NCI-H2081 treated with DMSO at 0.1 percent for 48 hours (cell line): ENCODE measurements at places on chromosomes 3 and 15.

DNA sequence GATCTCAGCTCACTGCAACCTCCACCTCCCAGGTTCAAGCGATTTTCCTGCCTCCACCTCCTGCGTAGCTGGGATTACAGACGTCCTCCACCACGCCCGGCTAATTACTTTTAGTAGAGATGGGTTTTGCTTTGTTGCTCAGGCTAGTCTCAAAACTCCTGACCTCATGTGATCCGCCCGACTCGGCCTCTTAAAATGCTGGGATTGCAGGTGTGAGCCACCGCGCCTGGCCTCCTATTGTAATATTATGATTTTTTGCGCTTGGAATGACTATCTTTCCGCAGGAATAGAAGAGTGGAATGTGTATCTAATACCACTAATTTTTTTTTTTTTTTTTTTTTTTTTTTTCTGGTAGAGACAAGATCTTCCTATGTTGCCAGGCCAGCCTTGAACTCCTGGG, 1.8 kb downstream of the ARL8B start:
- DNase-seq, result no peak

GRCh38 chr15:91508633-91509032, 344.9 kb upstream of the SLCO3A1 start:
- DNase-seq, result no peak

DNA sequence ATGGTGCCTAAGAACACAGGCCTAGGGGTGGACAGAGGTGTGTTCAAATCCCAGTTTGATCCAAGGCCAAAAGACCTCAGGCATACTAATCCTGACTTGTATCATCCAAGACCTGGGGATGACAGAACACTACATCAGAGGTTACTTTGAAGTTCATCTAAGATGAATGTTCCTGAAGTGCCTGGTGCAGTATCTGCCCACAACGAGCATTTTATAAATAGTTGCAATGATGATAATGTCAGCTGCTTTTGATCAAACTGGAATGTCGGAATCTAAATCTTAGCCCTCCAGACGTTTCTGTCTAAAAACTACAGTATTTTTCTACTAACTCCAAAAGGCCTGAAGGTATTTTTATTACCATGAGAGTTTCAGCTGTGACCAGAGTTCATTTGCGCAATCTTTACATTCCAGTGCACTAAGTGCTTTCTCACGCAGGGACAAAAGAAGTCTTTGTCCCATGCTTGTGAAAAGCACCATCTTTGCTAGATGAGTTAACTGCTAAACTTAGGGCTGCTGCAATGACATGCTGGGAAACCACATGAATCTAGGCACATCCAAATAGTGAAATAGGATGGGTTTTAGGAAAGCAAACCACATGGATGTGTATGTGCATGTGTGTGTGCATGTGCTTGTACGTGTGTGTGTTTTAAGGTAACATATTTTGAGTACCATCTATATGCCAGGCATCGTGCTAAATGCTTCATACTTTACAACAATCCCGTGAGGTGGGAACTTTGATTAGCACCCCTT, 18.1 kb downstream of the ANXA2 start:
- DNase-seq, result no peak

DNA sequence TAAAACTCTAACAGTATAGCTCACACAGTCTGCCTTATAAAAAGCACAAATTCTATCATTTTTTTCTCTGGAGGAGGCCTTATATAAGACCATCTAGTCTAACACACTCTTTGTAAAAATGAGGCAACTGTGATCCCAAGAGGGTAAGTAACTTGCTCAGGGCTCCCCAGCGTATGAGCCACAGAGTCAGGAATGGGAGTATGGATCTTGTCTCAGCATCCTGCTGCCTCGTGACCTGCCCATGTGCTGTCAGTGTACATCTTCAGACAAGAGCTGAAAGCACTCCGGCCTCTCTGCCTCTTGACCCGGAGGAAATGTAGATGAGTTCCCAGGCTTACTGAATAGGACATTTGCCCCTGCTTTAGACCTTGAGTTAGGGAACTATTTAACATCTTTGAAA, 28.4 kb upstream of the MEF2A start:
- DNase-seq, result no peak

DNA sequence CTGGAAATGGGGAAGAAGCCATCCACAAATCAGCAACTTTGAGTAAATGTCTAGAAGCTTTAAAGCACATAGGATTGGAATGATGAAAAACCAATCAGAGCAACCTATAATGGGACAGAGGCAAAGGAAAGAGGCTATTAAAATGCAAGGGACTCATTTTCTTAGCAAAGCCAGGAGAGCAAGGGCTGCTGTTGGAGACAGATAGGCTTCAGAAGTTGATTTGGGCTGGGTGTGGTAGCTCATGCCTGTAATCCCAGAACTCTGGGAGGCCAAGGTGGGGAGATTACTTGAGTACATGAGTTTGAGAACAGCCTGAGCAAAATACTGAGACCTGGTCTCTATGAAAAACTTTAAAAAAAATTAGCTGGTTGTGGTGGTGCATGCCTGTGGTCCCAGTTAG, 16.1 kb downstream of the ERICH6 start:
- no peak for DNase-seq

GRCh38 chr3:181855825-181856224, 144.1 kb downstream of the SOX2 start:
- DNase-seq, result no peak

GRCh38 chr3:183430325-183430957, 2.0 kb upstream of the MCF2L2 start:
- no peak for DNase-seq

- DNase-seq, result no peak
These were observed 245.4 kb upstream of the MCTP2 start for GRCh38 chr15:93985925-93986324.

GRCh38 chr3:114608293-114608692, 314.5 kb downstream of the TIGIT start:
- DNase-seq, result no peak

DNA sequence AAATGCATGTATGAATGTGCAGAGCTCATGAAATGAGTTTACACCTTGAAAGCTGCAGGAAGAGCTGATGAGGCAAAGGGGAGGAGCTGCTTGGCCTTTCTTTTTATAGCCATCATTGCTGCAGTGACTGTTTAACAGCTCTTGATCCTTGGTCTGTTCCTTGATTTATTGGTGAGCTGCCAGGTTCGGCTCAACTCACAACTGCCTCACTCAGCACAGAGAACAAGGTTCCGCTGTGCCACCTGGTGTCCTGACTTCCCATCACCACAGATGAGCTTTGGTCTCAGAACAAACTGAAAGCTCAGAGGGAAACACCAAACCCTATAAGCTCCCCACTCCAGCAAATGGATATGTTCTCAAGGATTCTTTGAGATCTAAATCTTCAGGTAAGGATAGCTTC, 626.1 kb downstream of the MAGI1 start:
- no peak for DNase-seq

DNA sequence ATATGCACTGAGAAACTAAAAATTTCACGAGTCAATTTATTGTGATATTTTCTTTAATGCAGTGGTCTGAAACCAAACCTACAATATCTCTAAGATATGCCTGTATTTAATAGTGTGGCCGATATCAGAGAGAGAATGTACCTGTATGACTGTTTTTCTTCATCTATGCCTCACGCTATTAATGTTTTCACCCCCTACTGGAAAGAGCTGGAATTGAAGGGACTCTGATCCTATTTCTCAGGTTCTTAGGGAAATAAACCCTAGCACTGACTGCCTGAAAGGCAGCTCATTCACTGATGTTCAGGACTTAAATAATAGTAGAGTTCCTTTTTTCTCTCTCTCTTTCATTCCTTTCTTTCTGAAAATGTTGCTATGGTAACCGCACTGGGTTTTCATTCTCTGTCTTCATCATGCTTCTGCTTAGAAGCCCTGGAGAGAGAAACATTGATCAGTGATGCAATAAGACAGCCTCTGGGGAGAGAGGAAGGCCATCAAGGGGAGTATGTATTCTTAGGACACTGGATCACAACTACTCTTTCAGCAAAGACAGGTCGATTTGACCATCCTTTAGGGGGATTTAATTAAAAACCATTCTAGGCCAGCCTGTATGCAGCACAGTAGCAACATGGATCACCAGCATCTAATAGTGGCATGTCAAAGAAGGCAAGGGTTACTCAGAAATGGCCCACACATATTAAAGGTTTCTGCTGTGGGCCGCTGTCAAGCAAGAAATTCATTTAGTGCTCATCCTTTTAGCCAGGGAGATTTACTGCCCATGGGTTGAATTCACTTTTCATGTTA, 1135.7 kb downstream of the IGSF11 start:
- no peak for DNase-seq

GRCh38 chr3:187999821-188000220, 154.1 kb upstream of the LPP start:
- no peak for DNase-seq

- DNase-seq, result no peak
These were observed 2.2 kb upstream of the THRB start for GRCh38 chr3:24496529-24497482.

- DNase-seq, result no peak
These were observed 54.8 kb downstream of the UBP1 start for GRCh38 chr3:33385423-33385822.

- DNase-seq, result no peak
These were observed 49.0 kb downstream of the KY start for GRCh38 chr3:134601539-134602439.

DNA sequence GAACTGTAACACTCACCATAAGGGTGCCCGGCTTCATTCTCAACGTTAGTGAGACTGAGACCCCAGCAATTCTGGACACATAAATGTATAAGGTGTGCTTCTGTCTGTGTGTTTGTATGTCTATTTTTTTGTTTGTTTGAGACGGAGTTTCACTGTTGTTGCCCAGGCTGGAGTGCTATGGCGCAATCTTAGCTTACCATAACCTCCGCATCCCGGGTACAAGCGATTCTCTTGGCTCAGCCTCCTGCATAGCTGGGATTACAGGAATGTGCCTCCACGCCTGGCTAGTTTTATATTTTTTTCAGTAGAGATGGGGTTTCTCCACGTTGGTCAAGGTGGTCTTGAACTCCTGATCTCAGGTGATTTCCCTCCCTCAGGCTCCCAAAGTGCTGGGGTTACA, 43.3 kb upstream of the C2CD4B start:
- no peak for DNase-seq
